Stimulated activated CD4-positive, alpha-beta T cell treated with anti-CD3 and anti-CD28 coated beads, Interleukin-12 subunit alpha, Interleukin-12 subunit beta, amount 100 ng/mL, for 24 hours (primary cell): ENCODE measurements at places on chromosomes 2 and 18.
A peak's percentile ranks its signal among the peaks of the same experiment; 100 is the strongest.

DNA sequence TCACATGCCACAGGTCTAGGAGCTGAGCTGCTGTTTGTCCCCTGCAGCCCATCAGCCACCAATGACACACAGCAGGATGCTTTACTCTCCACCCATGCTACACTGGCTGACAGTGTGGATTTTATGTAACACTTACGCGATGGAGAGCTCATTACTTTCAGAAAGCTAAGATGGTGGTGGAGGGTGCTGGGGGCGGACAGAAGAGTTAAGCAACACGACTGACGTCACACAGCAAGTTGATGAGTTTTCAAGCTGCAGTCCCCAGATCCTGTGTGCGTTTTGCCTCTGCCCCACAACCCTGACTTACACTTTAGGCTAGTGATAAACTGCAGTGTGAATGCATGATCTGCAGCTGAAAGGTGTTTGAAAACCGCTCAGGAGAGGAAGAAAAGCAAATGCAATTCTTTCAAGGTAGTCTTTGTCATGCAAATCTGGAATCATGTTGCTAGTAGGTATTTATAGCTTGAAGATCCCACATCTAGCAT lies 42.4 kb downstream of the MRPS5 start:
- DNase-seq = no peak

DNA sequence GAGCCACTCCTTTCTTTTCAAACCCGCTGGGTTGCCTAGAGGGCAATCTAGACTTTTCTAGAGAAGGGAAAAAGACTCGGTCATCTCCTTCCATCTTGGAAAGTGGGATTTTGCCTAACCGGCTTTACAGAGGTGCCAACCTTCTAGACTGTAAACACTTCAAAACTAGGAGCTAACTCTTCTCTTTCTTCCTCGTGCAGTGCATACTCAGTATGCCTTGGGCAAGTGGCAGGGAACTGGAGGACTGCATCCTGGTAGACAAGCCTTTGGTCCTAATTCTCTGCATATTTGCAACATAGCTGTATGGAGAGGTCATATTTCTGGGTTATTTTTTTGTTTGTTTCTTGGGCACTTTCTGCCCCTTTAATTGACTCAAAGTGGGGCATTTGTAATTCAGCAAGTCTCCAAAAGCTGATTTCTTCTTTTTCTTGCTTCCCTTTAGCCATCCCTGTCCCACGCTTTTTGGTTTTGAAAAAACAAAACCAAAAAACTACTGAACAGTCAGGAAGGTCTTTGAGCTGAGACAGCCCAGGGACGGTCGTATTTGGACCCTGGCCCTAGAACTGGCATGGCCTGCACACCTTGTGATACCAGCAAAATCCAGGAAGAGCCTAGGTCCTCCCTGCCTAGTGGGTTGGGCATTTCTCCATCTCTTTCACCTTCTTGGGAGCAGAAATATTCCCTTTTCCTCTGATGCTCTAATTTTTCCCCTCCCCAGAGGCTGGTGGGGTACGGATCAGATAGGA lies 5.8 kb upstream of the GATA6 start:
- no peak for DNase-seq

- no peak for DNase-seq
Observed at GRCh38 chr18:74251297-74252038, 40.3 kb downstream of the CYB5A start.

GRCh38 chr2:102122115-102122514 lies 20.4 kb upstream of the IL1R1 start:
- no peak for DNase-seq

GRCh38 chr2:151459358-151459757 lies 49.7 kb downstream of the RIF1 start:
- no peak for DNase-seq

- DNase-seq = no peak
Observed at GRCh38 chr2:229996320-229996719, 72.4 kb downstream of the SLC16A14 start.

- DNase-seq = no peak
Observed at GRCh38 chr2:46327627-46328026, 30.4 kb downstream of the EPAS1 start.

- DNase-seq = no peak
Observed at GRCh38 chr2:235605312-235606003, 111.6 kb downstream of the AGAP1 start.

DNA sequence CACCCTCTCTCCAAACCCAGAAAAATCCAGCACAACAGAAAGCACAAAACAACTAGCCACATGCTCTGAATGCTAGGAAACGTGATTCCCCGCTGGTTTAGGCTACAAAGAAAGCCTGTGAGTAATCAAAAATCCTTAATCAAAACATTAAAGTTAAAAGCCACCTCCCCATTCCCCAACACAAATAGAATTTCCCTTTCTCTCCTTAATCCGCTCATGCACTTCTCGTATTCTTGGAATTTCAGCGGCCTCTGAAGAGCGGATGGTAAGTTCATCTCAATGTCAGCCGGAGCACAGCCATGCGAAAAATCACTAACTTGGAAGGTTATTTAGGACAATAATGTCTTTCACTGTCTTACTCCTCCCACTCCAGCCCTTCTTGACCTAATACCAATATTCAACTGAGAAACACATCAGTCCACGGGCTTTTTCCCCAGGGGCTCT lies 126.7 kb downstream of the OSBPL1A start:
- no peak for DNase-seq

GRCh38 chr2:207692206-207693065 lies 19.0 kb upstream of the CCNYL1 start:
- peak; percentile 15 for DNase-seq

GRCh38 chr2:168671932-168672331 lies 130.5 kb upstream of the NOSTRIN start:
- no peak for DNase-seq

DNA sequence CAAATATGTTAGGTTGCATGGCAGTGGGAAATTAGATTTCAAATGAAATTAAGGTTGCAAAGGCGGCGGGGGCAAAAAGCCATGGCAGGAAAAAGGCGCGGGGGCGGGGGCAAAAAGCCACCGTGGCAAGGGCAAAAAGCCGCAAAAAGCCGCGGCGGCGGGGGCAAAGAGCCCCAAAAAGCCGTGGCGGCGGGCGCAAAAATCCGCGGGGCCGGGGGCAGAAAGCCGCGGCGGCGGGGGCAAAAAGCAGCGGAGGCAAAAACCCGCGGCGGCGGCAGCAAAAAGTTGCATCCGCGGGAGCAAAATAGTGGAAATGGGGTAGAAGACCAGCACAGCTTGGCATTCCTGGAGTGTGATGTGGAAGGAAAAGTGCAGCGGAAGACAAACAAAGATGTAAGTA lies 417.1 kb downstream of the ANKRD30B start:
- DNase-seq = no peak

GRCh38 chr2:175883586-175884194 lies 118.4 kb downstream of the LNPK start:
- no peak for DNase-seq

DNA sequence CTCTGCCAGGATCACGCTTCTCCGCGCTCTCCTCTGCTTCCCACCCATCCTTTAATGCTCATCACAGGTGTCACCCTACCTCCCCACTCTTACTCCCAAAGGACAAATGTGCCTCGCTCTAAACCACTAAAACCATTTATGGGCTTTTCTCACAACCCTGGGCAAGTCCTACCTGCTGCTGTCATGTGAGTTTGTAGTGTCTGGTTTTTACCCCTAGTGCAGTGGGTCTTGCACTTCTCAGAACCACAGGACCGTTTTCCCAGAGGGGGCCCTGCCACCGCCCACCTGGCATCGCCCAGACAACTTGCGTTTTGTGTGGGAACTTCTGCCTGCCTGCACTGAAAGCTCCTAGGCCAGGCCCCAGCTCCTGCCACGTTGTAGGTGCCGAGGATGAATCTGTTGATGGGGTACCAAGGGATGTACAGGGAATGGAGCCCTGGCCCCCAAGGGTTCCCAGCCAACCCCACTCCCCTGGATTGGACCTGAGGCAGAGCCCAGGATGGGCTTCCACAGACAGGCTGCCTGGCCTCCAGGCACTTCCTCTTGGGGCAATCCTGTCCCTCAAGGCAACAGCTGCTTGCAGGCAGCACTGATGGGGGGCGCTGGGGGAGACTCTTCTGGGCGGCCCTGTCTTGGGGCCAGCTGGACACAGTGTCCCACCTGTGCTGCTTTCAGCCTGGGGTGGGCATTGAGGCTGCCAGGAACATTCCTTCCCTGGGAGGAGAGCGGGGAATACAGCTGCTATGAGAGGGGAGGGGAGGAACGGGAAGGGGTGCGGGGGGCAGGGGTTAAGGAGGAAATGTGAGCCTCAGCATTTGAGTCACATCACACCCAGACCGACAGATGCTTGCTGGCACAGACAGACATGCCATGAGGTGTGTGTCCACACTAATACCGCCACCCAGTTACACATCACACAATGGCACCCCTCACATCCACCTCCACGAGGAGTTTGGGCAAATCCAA lies 176.3 kb downstream of the ZFP36L2 start:
- DNase-seq = no peak

DNA sequence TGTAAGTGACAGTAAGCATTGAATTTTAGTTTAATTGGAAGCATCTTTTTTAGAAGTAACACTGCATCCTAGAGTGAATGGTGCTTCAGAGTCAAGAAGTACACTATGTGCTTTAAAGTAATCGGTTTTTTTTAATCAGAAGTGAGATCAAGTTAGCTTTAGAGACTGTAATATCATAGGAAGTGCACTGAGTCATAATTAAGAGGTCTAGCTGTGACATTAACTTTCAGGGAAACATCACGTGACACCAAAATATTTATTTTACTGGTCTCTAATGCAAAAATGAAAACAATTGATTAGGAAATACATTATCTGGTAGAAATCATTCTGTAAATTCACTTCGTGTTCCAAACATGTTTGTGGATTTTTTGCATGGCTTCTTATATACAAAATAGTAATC lies 55.3 kb upstream of the KYNU start:
- no peak for DNase-seq

DNA sequence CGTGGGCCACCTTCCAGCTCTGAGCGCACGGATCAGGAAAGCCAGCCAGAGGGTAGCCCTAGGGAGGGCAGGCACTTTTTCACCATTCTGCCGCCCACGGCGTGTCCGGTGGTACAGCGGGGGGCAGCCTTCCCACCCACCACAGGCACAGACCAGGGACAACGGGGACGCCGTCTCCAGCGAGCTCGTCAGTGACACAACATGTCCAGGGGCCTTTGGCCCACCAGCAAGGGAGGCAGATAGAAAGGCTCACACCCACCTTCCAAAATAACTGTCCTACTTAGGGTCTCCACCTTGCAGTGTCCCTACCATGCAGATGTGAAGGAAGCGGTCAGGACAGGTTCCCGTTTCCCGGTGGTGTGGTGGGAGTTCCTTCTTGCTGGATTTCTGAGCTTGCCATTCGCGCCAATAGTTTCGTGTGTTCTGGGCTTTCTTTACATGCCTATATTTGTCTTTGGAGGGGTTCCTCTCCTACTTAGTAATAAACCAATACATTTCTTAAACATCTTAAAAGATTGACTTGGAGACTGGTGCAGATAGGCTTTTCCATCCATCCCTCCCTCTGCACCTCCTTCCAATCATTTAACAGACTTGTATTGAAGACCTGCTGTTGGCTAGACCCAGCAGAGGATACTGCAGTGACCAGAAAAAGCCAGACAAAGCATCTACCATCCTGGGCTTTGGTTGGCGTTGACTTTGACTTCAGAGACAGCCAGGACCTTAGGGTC lies 872 bp downstream of the ASB1 start:
- DNase-seq = no peak

GRCh38 chr2:1137913-1138391 lies 187.3 kb downstream of the SNTG2 start:
- no peak for DNase-seq

GRCh38 chr2:181198183-181198864 lies 217.9 kb downstream of the UBE2E3 start:
- DNase-seq = no peak

DNA sequence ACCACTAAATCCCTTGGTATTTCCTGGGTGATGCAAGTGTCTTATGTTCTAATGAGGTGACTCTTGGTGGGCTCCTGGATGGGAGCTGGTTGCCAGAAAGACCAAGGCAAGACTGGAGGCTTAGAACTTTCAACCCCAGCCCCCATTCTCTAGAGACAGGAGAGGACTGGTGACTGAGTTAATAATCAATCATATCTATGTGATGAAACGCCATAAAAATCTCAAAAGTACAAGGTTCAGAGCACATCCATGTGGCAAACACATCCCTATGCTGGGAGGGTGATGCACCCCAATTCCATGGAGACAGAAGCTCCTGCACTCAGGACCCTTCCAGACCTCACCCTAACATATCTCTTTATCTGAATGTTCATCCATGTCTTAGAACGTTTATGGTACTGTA lies 139.5 kb upstream of the LINC00305 start:
- DNase-seq = no peak

DNA sequence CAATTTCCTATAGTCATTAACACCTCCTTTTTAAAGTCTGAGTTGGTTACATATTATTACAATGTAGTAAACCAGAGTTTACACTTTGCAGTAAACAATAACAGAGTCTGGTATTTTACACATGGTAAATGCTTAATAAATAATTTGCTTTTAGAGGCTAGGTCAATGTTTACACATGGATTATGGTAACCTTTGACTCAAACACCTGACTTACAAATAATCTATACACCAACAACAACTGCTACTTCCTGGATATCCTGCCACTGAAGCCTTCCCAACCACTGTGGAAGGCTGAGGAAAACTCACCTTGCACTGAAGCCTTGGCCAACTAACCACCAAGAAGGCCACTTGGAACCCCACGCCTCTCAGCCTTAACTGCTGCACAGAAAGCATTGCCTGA lies 5.4 kb downstream of the ALS2 start:
- DNase-seq = no peak

GRCh38 chr2:151032741-151033191 lies 228.9 kb downstream of the RBM43 start:
- no peak for DNase-seq

DNA sequence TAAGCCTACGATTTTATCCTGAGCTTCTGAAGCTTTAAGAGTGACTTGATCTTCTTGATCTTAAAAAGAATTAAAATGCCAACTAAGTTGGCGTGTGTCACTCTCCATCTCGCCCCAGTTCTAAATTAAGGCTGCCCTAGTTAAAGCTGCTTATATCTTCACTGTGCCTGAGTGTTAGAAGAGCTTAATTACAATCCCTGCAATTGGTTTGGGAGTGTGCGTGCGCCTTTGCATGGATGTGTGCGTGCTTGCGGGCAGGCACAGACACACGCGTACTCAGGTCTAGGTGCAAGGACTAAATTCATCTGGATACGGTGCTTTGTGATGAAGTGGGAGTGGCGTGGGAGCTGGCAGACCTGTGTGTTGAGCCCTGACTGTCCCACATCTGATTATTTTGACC lies 201.5 kb downstream of the FAM210A start:
- no peak for DNase-seq

GRCh38 chr2:68744366-68744912 lies 9.8 kb downstream of the ARHGAP25 start:
- no peak for DNase-seq
